ENCODE measurements at places on chromosomes 3 and 15. TPM values are rescaled to one million over a fixed set of nuclear protein-coding genes. Genes with fewer than 3 reads are reported as not detected.

BFSP2 gene
- not detected for total RNA-seq

SCAANT1 gene
- not detected for total RNA-seq

CLDN16 gene
- 0.74 TPM for total RNA-seq

- H3K27me3 ChIP-seq = peaks cover 8% of the 10 kb centered on the region
- no peaks in the 10 kb centered on the region for H3K4me1 ChIP-seq
- no peak overlapping the region for H3K27ac ChIP-seq
- no peaks in the 10 kb centered on the region for H3K36me3 ChIP-seq
- H3K4me3 ChIP-seq = no peak overlapping the region
- DNase-seq = no peak
Measured at GRCh38 chr15:20344601-20345400, 196.8 kb downstream of the GOLGA6L6 start.

GRCh38 chr15:35141743-35142471, 56.8 kb upstream of the NANOGP8 start:
- DNase-seq = no peak
- no peaks in the 10 kb centered on the region for H3K4me1 ChIP-seq
- H3K27ac ChIP-seq = no peak overlapping the region
- H3K36me3 ChIP-seq = no peaks in the 10 kb centered on the region

- no peak for DNase-seq
- peaks cover 4% of the 10 kb centered on the region for H3K36me3 ChIP-seq
- no peak overlapping the region for H3K4me3 ChIP-seq
- H3K4me1 ChIP-seq = no peaks in the 10 kb centered on the region
Measured at GRCh38 chr3:171688593-171688992, 121.7 kb downstream of the PLD1 start.

DNA sequence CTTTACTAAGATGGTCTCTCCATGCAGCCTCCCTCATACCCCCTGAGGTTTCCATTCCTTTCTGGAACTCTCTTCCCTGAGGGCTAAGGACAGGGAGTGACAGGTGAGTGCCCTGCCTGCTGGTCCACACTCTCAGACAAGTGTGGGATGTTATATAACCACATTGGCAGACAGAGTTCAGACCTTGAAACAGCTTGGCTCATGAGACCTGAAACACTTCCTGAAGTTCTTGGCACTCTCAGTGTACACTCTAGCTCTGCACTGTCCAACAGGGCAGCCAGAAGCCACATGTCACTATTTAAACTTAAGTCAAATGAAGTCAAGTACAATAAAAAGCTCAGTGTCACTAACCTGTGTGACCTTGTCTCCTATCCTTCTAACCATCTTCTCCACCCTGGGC, 188.5 kb downstream of the ZNF621 start:
- no peaks in the 10 kb centered on the region for H3K36me3 ChIP-seq
- no peaks in the 10 kb centered on the region for H3K27me3 ChIP-seq
- no peak for DNase-seq
- H3K4me3 ChIP-seq = no peak overlapping the region
- peaks cover 10% of the 10 kb centered on the region for H3K4me1 ChIP-seq
- H3K27ac ChIP-seq = no peak overlapping the region

DNA sequence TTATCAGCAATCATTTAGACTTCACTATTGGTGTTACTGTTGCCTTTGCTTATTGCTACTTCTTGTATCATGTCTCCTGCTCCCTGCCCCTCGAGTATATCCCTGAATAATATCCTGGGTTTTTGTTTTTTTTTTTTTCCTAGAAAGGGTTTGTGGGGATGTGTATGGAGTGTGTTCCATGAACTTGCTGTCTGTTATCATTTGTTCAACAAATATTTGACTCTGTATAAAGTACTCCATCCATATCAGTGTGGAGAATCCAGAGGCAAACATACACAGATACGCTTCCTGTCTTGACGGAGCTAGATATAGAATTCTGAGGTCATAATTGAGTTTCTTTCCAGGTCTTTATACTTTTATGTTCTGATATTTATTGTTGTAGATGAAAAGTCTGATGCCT, 31.8 kb upstream of the GOLGA6L9 start:
- no peak overlapping the region for H3K27ac ChIP-seq
- H3K36me3 ChIP-seq = no peaks in the 10 kb centered on the region
- no peak for DNase-seq
- H3K4me3 ChIP-seq = no peak overlapping the region
- no peaks in the 10 kb centered on the region for H3K27me3 ChIP-seq

- no peaks in the 10 kb centered on the region for H3K27me3 ChIP-seq
- DNase-seq = no peak
- no peaks in the 10 kb centered on the region for H3K4me1 ChIP-seq
- H3K27ac ChIP-seq = no peak overlapping the region
- H3K36me3 ChIP-seq = no peaks in the 10 kb centered on the region
Measured at GRCh38 chr3:127092776-127093175, 100.2 kb upstream of the PRR23E start.
